ENCODE measurements at places on chromosomes 7 and 10.

DNA sequence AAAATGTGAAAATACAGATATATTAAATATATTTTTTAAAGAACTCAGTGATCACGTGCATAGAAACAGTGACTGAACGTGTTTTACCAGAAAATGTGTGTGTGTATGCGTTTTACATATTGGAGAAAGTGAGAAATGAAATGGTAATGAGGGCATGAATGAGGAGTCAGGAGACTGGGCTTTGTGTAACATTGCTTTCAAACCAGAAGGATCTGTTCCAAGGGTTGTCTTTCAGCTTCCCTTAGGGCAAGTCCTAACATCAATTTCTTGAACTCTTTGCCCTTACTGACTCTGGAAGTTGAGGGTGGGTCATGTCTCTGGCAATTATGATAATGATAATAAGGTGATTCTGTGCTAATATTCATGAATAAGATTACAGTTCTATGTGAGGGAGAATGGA lies 557.3 kb downstream of the PHTF2 start:
- no peak for DNase-seq

GRCh38 chr10:15228426-15228825 lies 59.9 kb upstream of the NMT2 start:
- DNase-seq = no peak

DNA sequence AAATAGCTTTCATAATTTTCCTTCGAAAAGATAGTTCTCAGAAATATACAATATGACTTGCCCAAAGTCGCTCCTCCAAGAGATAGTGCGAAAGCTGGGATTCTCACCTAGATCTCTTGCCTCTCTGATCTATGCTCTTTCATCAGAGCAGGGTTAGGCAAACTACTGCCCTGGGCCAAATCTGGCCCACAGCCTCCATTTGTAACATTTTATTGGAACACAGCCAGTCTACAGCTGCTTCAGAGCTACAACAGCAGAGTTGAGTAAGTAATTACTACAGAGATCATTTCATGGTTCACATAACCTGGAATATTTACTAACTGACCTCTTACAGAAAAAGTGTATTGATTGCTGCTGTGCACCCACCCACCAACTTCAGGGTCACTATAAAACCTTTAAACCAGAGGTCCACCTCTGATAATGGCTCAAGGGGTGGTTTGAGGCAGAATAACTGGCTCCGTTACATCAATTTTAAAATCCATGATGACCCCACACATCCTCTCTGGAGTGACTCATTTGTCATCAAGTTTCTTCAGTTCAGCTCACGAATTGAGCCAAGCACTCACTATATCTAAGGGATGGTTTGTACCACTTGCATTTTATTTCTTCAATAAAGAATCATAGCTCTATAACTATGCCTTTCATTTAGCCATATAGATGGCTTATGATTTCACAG lies 1019.0 kb downstream of the XPNPEP1 start:
- DNase-seq = no peak

GRCh38 chr7:140350056-140350455 lies 48.3 kb downstream of the SLC37A3 start:
- DNase-seq = no peak

DNA sequence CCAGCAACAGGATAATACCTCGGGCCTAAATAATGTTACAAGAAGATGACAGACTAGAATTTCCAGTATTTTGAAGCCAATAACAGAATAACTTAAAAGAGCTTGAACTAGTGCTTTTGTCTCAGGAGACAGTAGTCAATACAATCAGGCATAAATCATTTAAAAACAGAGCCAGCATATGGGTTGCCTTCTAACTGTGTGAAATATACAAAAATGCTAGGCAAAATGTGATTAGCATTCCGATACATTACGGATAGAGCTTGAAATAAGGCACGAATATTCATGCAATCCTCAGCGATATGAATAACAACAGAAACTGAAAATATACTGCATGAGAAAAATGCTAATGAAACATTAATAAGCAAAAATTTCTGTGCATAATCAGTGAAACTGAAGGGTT lies 18.3 kb upstream of the PRKAR2B start:
- DNase-seq = no peak

DNA sequence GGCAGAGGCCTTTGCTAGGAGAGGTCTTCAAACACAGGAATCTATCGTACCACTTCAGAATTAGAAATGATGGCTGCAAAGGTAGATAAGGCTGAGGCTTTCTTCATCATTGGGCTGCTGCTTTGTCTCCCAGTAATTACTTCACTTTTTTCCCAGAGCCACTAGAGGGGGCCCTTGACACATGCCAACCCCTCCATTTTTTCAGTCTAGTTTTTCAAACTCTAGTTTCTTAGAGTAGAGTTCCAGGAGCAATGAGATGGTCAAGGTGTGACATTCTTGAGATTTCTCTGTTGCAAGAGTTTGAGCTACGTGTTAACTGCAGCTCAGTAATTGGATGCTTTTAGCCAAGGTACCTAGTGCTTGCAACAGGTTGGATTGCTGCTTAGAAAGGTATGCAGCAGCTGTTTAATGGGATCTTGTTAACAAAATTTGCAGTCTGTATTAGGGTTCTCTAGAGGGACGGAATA lies 33.8 kb upstream of the RBM20 start:
- peak; percentile 31 for DNase-seq

- no peak for DNase-seq
Measured at GRCh38 chr10:99993701-99994689, 15.8 kb downstream of the DNMBP start.

- DNase-seq = no peak
Measured at GRCh38 chr7:37231613-37232012, 217.1 kb downstream of the ELMO1 start.

DNA sequence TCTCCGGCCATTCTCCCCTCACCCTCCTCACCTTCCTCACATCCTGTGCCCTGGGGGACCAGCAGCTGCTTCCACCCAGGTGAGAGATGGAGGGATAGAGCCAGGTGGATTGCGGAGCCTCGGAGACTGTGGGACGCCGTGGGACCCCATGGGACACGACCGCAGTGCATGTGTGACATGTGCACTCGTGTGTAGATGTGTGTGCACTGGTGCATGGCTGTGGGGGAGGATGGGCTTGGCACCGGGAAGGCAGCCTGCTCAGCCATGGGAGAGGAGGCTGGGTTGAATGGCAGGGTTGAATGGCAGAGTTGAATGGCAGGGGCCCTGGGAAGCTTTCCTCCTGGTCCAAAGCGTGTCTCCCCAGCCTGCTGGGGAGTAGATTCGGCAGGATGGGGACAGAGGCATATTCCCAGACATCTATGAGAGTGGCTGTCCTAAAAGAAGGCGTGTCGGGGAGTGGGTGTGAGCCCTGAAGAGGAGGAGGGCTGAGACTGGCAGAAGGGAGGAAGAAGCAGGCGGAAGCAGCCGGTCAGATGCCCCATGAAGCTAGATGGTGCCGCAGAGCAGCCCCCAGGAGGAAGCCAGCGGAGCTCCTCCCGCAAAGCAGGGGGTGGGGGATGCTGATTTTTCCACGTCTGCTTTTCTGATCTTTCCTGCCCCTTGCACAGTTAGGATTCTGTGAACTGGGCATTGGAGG lies 815 bp downstream of the GIMAP8 start:
- DNase-seq = no peak

DNA sequence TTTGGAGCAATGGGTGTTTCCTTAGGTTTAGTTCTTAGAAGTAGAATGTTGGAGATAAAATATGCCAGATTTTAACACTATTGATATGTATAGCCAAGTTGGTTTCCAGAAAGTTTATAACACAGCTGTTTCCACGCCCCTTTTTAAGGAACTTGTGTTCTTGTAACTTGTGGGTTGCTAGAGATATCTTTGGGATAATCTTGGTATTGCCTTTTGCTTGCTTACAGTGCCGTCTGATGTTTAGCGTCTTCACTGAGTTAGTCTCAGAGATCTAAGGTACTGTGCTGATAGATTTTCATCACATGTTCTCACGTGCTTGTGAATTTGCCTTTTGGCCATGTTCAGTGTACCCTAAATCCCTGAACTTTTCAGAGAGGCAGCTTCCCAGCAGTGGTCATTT lies 12.4 kb downstream of the TMEM248 start:
- no peak for DNase-seq

DNA sequence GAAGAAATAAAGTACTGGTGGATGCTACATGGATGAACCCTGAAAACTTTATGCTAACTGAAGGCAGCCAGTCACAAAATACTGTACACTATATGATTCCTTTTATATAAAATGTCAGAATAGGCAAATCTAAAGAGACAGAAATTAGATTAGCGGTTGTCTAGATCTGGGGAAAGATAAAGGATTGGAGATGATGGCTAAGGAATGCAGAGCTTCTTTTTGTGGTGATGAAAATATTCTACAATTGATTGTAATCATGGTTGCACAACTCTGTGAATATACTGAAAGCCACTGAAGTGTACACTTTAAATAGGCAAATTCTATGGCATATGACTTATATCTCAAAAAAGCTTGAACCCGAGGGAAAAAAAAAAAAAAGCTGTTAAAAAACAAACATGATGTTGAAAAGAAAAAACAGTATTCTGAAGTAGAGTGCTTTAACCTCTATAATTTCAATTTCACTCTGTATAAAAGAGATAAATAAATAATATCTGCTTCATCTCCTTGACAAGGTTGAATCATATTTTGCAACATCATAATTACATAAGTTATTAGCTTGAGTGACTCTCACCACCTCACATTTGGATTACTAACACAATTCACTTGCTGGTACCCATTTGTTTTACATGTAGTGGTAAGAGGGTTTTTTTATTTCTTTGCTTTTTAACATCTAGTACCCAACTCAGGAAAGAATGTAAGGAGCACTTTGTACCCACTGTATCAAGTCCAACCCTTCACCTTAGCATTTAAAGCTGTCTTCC lies 2.8 kb upstream of the GNAI1 start:
- DNase-seq = no peak

- no peak for DNase-seq
Measured at GRCh38 chr7:5665094-5666025, 116.1 kb downstream of the RNF216 start.

GRCh38 chr7:20064974-20065862 lies 152.0 kb downstream of the MACC1 start:
- DNase-seq = no peak

DNA sequence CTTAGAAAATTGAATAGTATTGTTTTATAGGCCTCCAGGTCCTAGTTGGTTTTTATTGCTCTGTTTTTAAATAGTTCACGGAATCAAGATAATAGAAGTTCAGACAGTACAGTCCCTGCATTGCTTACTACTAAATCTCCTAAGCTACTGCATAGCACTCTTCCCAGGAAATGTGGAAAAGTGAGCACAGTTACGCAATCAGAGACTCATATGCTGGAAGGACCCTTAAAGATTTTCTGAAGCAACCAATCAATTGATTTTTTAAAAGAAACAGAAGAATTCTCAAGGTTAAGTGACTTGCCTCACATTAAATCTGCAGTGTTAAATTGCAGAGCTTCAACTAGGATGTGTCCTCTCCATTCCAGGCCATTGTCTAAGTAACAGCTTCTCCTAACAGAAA lies 23.1 kb upstream of the DIP2C start:
- no peak for DNase-seq

GRCh38 chr10:31927884-31928548 lies 615 bp downstream of the ARHGAP12 start:
- peak; percentile 54 for DNase-seq

- no peak for DNase-seq
Measured at GRCh38 chr10:95831515-95831914, 75.6 kb downstream of the ENTPD1 start.

GRCh38 chr7:87119581-87119980 lies 32.7 kb upstream of the DMTF1 start:
- no peak for DNase-seq

- DNase-seq = no peak
Measured at GRCh38 chr7:100978300-100978699, 8.9 kb downstream of the MUC12 start.

DNA sequence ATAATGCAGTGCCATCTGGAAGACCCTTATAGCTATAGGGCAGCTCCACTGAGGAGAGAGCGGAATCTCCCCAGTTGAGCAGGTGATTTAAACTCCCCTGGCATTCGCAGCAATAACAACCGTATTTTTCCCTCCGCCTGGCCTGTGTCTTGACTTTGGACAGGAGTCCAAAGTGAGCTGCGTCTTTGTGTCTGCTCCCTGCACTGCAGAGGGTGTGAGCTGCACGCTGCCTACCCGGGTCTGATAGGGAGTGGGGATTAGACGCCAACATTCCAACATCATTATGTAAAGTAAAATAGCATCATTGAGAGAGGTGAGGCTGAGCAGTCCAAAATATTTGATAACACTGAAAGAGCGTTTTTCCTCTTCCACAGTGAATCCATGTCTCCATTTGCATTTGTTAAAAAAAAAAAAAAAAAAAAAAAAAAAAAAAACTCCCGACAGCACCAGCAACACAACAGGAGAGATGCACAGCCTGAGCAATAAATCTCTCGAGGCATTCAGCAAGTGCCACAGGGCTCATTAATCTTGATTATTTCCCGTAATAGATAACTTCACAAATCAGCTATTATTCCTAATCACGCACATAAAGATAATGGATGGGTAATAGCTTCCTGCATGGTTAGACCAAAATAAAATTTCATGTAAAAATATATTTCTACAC lies 68.6 kb downstream of the CELF2 start:
- DNase-seq = no peak

DNA sequence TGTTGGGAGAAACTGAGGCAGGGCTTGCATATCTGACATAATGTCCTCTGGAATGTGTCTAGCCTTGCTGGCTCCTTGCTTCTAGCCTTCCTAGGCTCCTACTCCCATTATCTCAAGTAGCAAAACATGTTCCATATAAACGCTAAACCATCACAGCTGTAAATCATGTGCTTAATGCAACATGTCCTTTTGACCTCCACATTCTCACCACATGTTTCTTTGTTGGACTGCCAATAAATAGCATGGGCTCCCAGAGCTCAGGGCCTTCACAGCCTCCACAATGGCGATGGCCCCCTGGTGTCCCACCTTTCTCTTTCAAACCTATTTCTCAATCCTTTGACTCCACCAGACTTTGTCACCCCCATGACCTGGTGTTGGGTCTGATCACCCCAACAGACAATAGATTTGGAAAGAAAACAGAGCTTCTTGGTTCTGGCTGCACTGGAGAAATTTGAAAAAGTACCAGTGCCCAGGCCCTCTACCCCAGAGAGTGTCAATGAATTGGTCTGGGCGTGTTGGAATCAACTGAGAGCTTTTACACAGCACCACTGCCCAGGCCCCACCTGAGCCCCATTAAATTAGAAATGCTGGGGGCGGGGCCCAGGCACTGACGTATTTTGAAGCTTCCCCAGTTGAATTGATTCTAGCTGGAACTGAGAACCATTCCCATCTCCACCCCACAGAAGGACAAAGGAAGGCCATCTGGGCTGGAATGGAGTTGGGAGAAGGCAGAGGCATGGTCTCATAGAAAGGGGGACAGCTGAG lies 41.3 kb upstream of the GGCT start:
- no peak for DNase-seq

GRCh38 chr7:95427914-95428516 lies 6.8 kb downstream of the PON2 start:
- no peak for DNase-seq
